Right forelimb (tissue), 1 donor: ENCODE measurements at places on chromosomes 12 and 14.

DNA sequence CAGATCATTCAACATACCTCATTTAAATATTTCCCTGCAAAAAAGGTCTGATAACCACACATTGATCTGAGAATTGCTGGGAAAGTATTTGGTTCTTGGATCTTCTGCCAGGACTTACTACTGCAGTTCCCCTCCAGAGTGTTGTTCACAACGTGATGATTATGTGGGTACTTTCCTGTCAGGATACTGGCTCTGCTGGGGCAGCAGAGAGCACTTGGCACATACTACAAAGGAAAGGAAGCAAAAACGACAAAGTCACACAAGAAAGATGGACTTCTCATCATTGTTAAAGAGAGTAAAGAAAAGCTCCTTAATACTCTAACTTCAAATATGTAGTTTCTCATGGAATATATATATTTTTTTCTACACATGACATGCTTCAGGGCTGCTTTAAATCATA, 11.5 kb downstream of the GNS start:
- no peak for DNase-seq

GRCh38 chr12:112965643-112966042, 12.7 kb upstream of the OAS2 start:
- no peak for DNase-seq

DNA sequence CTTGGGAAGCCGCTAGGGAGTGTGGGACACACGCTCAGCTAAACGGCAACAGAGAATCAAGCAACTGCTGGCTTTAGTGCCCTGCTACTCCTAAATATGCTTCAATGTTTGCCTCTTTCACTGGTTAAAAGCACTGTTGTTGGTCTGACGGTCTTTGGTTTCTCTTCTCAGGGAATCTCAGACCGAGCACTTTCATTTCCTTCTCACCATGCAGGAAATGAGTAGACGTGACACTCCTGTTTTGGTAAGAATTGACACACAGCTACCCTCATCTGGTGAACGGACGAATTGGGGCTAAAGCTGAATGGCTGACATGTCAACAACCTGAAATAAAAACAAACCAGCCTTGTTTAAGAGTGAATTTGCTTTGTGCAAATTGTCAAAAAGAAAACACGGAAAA, 57.5 kb upstream of the PIWIL1 start:
- no peak for DNase-seq

- no peak for DNase-seq
Measured at GRCh38 chr12:50746431-50746830, 17.5 kb upstream of the ATF1 start.

DNA sequence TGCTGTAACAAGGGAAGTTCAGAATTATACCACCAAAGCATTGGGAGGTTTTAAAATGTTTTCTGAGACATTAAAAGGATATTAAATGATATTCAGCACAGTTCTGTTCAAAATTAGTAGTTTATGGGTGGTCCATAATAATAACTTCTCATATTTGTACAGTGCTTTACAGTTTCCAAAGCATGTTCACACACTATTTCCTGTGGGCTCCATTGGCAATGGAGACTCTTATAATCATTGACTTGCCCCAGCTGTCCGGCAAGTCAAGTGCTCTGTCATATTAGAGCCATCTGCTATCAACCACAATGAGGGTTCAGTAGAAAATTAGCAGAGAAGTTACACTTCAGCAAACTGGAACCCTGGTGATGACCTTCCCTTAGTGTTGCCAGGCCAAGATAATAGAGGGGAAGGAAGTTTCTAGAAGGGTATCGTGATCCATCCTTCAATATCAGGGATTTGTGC, 526.6 kb upstream of the CCDC196 start:
- no peak for DNase-seq

DNA sequence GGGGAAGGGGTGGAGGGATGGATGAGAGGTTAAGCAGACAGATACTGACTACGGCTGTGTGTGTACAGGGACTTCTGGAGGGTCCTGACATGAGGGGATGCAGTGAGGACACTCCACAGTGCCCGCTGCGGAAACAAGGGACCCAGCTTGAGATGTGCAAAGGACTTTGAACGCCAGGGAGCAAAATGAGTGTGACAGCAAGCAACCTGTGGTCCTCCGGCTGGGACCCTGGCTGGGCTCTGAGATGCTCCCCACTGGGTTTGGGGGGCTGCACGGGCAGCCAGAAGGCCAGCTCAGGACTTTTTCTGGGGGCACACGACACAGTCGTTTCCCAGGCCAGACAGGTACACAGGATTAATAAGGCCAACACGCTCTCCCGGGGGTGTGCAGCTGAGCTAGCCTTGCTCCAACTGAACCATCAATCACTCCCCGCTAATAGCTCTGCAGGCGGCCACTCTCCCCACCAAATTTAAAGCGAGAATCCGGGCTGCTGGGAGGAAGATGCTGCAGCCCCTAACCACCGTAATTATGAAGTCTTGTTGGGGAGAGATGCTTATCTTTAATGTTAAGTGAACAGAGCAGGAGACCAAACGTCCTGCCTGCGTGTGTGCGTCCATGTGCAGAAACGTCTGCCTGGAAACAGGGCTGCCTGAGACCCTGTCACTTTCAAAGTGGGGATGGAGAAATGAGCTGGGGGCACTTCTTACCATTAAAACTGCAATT, 51.6 kb upstream of the DLK1 start:
- DNase-seq = no peak

DNA sequence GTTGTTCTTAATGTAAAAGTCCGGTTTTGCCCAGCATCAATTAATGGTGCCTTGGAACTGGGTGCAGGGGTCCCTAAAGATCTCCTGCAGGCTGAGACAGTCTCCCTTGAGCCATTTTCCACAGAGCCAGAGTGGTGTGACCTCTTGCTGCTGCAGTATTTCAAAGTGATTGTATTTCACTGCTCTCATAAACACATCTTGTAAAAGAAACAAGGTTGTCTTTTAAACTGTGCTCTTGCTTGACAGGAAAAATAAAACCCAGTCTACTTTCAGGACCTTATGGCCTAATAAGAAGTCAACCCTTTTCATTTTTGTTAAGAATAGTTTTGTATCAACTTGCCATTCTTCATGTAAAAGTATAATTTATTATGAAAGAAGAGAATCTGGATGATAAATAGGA, 44.7 kb downstream of the TMEM117 start:
- DNase-seq = no peak

- no peak for DNase-seq
Measured at GRCh38 chr14:97900196-97900854, 1103.1 kb downstream of the VRK1 start.

DNA sequence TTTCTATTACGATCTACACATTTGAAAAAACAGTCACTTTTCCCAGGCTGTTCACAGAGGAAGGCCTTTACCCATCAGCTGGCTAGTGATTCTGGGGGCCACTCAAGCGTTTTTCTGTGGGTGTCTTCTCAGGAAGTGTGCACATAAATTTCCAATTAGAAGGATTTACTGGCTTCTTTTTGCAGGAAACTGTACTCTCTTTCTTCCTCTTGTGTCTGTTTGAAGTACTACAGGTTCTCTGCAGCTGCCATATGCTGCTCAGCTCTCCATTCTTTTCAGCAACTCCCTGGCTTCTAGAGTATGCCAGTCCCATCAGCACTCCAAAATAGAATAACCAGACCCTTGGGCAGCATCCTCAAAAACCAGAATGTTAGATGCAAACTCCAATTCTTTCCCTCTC, 110.4 kb upstream of the NAV3 start:
- no peak for DNase-seq

DNA sequence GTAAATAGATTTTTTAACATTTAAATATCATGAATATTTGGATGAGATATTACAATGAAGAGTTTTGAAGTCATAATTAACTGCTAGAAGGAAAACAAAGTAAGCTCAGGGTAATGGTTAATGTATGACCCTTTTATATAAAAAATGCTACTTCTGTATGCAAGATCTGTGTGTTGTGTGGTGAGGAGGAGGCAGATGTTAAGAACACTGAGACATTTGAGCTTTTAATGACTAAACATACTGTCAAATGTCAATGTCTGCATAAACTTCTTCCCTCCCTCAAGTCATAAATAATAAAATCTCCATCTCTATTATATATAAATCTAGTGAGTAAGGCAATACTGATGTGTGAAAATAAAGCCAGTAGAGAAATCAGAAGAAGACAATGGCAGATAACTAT, 1.4 kb downstream of the TPH2 start:
- no peak for DNase-seq

DNA sequence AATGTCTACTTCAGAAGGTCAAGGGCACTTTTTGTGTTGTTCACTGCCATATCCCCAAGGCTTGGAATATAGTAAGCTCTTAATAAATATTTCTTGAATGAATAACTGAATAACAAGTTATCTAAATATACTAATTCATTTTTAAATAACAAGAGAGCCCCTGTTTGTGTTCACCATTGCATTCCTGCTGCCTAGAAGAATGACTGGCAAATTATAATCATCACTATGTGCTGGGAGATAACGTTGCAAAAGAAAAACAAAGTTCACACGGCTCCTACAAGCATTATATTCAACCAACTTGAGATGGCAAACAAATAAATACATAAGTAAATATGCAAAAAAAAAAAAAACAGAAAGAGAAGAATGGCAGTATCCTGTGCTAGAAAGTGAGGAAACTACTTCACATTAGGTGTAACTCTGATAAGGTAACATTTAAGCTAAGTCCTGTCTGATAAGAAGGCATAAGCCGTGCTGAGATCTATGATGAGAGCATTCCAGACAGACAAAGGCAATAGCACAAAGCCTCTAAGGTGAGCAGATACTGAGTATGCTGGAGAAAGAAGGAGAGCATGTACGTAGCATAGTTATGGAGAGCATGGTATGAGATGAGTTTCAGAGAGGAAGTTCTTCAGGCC, 9.2 kb upstream of the TSPAN8 start:
- DNase-seq = no peak

DNA sequence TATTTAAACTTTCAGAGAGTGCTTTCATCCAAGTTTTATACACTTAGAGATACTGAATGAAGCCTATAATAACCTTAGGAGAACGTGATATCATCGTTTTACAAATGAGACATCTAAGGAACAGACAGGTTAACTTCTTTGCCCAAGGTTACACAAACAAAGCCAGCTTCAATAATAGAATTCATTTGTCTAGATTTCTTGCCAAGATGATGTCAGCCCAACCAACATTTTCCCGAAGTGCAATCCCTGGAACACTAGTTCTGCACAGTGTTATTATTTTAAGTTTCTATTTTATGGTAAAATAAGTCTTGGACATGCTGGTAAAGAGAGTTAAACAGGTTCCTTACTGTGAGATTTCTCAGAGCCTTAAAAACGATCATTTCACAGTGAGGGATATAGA, 174.6 kb downstream of the SLC25A21 start:
- DNase-seq = no peak

DNA sequence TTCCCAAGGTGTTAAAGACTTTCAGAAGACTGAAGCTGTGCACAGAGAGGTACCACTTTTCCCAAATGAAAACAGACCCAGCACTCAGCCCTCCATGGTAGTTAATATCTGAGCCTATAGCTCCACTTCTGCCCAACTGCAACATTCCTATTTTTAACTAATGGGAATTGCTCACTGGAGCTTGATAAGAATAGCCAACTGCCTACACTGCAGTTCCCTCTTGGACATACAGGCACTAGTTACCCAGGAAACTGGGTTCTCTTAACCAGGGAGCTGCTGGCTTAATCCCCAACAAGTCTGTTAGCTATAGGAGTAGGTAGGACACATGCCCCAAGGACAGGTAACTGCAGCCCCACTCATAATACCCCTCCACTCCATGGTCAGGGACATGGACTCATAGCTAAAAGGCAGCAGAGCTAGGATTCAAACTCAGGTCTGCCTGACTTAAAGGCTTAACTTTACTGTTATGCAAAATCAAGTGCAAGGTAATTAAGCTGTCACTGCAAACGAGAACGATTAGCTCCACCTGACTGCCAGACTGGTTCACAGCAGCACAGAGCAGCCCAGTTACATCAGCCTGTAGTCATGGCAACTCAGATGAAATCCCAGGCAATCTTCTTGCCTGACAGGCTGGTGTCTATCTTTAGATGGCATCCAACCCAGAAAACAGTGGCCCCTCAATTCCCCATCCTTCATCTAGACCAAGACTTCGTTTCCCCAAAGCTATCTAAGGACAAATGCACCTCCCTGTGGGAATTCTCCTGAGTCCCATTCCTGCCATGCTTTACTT, 77.1 kb upstream of the ACTN1 start:
- no peak for DNase-seq

DNA sequence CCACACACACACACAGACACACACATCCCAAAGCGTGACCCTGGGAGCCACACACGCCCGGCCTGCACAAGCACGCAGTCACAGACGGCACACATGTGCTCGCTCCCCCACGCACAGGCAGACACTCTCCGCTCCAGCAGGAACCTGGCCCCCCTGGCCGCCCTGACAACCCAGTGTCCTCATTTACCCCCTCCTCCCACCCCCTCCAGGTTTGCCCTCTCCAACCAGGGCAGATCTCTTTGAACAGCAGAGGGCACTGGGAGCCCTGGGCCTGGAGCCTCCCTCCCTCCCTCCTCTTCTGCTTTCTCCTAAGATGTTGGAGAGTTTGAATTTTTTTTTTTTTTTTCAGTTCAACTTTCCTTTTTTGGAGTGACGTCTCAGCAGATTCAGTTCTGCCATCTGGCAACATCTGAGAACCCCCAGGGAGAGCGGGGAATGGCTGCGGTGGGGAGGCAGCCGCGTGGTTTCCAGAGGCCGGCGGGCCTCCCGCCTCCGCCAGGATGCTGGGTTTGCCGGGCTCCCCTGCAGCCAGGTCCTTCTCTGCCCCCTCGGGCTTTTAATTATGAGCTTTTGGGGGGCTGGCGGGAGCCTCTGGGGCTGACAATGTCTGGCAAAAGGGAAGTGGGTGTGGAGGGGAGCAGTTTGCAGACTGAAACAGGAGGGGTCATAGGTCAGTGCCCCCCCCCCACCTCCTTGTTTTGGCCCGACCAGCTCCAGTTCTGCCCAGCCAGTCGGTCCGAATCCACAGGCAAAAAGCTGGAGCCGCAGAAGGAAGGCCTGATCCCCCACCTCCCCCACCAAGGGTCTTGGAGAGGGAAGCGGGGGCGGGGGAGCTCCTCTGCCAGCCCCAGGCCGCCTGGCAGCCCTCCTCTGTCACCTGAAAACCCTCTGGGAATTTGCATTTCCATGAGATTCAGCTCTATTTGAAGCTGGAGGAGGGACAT, 1.3 kb upstream of the NCOR2 start:
- peak; percentile 88 for DNase-seq

DNA sequence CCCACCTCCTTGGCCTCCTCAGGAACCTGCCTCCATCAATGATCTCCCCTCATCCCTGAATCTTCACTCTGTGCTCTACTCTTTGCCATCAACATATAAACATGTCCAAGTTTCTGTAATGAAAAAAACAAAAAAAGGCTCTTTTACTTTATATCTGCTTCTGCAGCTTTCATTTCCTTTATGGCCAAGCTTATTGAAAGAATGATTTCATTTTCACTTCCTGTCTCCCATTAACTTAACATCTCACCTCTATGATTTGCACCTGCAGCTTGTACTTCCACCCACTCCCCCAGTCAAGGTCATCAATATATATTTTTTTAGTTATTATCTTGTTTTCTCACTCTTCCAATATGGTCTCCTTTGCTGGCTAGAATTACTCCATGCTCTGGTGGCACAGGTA, 15.6 kb upstream of the RNU6-7 start:
- no peak for DNase-seq

- DNase-seq = no peak
Measured at GRCh38 chr14:33837943-33838683, 112.8 kb downstream of the EGLN3 start.

GRCh38 chr12:80226576-80226975, 127.2 kb downstream of the OTOGL start:
- no peak for DNase-seq
